SHP77 (cell line): ENCODE measurements at places on chromosomes 2 and 18.

GRCh38 chr2:44578471-44579093 is 216.8 kb downstream of the CAMKMT start:
- DNase-seq: no peak

DNA sequence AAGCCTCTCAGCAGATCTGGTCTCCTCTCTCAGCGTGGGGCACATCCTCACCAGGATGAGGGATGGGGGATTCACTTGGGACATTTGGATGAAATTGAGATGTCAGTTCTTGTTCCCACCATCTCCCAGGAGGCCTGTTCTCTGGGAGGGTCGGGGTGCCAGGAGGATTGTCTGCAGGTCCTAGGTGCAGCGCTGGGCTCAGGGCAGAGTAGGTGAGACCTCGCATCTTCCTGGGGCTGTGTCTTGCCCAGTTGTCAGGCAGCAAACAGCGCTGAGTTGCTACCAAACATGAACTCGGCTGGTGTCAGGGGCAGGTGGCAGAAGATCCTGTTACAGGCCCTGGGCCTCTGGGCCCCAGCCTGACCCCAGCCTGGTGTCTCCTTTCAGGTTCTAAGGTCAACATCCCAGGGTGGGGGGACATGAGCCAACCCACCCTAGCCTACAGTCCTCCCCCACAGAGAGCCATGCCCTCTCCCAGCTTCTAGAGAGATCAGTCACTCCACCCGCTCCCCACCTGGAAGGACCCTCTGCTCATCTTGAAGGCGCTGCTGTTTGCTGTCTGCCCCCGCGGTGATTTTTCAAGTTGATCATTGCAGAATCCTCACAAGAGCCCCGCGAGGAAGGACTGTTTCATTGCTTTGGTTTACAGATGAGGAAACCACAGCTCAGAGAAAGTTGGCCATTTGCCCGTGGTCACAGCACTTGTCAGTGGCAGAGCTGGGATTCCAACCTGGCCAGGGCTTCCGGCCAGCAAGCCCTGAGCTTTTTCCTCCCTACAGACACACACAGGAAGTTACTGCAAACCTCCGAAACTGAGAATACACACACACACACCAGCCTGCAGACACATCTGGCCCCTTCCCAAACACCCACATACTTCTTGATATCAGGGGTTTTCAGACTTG is 83.9 kb downstream of the STPG4 start:
- DNase-seq: no peak

DNA sequence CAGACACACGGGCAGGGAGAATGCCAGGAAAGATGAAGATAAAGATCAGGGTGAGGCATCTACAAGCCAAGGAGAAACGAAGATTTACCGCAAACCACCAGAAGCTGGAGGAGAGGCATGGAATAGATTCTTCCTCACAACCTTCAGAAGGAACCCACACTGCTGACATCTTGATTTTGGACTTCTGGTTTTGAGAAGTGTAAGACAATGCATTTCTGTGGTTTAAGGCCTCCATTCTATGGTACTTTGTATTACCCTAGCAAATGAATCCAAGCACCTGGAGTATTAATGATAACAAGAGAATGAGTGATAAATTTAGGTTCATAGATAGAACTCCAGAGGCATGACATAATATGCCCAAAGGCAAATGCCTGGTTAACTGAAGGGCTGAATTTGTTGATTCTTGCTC is 11.8 kb upstream of the FN1 start:
- no peak for DNase-seq

- DNase-seq: peak; percentile 3
Observed at GRCh38 chr2:238974501-238975166, 126.7 kb downstream of the TWIST2 start.

DNA sequence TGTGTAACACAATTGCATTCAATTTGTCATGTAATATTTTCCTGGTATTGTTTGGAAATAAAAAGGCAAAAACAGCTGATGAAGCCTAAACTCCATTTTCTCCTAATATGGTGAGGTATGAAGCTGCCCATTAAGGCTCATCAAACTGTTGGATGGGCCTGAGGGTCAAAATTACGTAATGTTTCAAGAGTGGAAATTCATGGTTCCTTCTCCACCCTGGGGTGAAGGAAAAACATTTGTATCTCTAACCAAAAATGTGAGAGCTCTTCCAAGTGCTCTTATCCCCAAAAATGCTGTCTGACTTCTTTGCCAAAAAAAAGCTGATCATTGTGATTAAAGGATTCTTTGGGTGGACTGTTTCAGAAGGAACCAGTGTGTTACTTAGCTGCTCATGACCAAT is 91.8 kb downstream of the ARHGAP28 start:
- DNase-seq: no peak

DNA sequence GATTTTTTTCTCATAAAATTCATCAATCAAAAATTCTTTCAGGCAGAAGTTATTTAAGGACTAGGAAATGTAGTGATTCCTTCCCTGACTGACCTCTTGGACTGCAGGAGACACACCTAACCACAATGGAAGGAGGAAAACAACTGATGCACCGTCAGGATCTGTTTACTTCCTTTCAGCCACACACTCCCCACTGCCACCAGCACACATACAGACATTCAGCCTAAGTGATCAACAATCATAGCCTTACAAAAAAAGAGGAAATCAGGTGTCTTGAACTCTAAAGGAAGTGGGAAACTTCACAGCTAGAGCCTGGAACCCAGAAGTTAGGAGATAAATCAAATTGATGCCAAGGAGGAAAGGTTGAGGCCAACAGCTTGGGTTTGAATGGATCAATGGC is 213.5 kb upstream of the ACVR2A start:
- no peak for DNase-seq

DNA sequence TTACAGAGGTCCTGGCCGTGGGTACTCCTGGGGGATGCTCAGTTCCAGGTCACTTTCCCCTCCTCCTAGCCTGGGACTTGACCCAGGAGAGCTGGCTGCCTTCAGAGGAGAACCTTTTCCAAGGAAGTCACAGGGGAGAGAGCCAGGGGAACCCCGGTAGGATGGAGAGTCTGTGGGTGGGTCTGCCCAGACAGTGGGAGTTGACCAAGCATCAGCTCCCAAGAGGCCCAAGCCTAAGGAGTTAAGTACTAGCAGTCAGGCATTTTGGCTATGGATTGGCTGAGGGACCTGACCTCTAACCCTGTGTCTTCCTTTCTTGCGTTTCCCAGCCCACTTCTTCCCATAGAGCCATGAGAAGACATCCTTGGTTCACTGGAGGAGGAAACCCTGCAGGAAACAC is 48.8 kb upstream of the PLB1 start:
- no peak for DNase-seq

- no peak for DNase-seq
Observed at GRCh38 chr2:86160156-86160952, 34.9 kb downstream of the IMMT start.

- no peak for DNase-seq
Observed at GRCh38 chr18:59093668-59094067, 46.0 kb upstream of the SEC11C start.

DNA sequence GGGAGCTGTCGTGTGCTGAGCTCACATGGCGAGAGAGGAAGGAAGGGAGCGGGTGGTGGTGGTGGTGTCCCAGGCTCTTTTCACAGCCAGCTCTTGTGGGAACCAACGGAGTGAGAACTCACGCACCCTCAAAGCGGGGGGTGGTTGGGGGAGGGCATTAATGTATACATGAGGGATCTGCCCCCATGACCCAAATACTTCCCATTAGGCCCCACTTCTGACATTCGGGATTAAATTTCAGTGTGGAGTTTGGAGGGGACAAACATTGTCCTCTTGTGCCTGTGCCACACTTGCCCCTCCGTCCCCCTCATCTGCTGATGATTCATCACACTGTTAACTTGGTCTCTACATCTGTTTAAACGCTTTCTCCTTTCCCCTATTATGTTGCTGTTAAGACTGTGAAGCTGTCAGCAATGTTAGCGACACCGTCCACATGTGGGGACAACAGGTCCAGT is 22.5 kb downstream of the INPP4A start:
- no peak for DNase-seq

DNA sequence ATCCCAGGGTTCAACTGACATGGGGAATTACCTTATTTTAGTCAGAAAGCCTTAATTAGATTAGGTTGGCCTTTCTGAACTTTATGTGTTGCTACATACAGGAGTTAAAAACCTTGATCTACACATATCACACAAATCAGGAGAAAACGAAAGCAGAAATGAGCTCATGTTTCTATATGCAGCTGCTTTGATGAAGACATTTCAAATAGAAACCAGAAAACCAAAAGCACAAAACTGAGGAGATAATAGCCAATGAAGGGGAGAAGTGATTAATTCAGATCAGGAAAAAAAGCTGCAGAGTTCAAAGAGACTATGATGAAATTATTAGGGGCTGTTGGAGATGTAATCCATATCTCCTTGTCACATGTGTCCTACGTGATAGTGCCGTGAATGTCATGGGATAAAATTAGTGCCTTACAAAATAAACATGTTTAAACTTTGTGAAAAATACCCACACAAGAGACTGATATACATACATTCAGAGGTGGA is 255.0 kb downstream of the CAMKMT start:
- DNase-seq: no peak

GRCh38 chr2:135050132-135050531 is 2.0 kb upstream of the RAB3GAP1 start:
- DNase-seq: no peak

DNA sequence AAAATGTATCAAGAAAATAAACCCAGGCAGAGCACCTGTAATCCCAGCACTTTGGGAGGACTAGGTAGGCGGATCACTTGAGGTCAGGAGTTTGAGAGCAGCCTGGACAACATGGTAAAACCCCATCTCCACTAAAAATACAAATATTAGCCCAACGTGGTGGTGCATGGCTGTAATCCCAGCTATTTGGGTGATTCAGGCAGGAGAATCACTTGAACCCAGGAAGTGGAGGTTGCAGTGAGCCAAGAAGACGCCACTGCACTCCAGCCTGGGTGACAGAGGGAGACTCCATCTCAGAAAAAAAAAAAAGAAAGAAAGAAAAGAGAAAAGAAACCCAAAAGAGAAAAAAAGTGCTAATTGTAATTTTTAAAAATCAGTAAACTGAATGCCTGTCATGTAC is 41.4 kb downstream of the DDX18 start:
- DNase-seq: no peak

DNA sequence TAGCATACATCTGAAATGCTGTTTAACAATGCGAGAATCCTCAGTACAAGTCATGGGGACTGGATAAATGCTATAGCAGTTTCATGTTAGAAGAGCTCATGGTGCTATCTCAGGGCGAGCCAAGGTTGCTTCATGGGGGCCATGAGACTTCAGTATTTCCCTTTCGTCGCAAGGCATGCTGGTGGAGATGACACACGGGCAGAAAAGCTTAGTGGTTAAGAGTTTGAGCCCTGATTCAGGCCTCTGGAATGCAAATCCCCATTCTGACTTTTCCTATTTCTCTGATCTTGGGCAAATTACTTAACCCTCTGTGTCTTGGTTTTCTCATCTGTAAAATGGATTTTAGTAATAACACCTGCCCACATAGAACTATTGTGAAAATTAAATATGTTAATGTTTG is 57.4 kb upstream of the EPHA4 start:
- DNase-seq: no peak
